Neural crest cell (in vitro differentiated cells): ENCODE measurements at places on chromosomes 12 and 14. TPM values are rescaled to one million over a fixed set of nuclear protein-coding genes. Genes with fewer than 3 reads are reported as not detected.

KRT74 gene
- not detected in 2 replicates for total RNA-seq

DNA sequence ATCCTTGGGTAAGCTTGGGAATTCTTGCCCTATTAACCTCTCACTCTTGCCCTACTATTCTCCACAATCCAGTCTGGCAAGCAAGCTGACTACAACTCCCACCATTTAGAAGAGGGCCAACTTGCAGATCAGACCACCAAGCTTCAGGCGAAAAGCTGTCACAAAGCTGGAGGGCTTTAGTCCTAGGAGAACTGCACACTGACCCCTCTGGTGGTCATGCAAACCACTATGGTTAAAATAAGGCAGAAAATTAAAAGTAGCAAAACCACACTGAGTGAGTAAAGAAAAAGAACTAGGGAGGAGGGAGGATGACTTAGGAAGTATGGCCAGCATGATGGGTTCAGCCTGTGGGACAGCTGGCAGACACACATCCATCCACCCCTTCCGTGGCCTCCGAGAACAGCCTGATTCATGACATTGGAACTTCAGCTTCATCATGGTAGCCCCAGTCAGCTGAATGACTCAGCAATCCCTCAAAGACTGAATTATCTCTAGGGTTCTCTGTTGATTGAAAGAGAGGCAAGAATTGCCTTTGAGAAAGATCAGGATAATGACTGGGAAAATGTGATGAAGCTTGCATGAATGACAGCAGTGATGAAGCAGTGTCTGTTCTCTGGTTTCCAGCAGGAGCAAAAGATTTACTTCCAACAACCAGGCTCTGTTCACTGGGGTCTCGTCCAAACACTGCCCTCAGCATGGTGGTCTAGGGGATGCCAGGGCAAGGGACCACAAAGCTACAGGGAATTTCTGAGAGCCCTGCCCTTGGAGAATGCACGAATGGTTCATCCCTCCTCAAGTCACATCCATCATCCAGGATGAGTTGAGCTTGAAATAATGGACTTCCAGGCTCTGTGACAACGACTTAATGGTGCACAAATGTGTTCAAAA is 24.4 kb downstream of the PITPNM2 start:
- DNase-seq = no peak

DNA sequence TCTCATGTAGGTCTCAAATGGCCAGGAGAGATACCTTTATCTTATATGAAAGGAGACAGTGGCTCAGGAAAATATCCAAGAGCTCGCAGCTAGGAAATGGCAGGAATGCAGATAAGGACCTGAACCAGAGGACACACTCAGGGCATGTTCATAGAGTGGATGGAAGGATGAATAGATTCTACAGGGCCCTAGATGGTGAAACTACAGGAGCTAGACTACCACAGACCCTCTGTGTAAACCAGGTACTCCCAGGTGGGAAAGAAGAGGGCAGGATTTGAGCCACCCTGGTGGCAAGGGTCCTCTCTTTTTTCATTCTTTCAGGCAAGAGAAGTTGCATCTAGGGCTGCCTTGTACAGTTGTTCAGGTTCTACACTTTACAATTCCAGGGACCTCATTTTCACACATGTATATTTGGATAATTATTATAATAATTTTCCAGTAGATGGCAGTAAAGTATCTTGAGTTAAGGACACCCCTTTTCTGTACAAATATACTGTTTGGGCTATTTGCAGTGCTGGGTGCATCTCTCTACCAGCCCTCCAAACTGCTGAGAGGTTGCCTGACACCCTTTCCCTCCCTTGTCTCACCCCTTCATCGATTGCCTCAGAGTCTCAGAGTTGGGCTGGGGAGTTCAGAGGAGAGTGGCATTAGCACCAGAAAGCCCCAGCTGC is 10.5 kb upstream of the ZDHHC22 start:
- no peak for DNase-seq

SERPINA4 gene
- total RNA-seq = not detected in 2 replicates

AHNAK2 gene
- 1.4 TPM in 2 replicates for total RNA-seq

- DNase-seq = no peak
These were observed 139.1 kb downstream of the ERC1 start for GRCh38 chr12:1130164-1130563.

- no peak for DNase-seq
These were observed 12.3 kb downstream of the LRP6 start for GRCh38 chr12:12254553-12254952.

PDZRN4 gene
- total RNA-seq = 1.8 and 2.5 TPM in 2 replicates

GLT8D2 gene
- 1.5 and 1.9 TPM in 2 replicates for total RNA-seq

- DNase-seq = no peak
These were observed 50.1 kb upstream of the BCL11B start for GRCh38 chr14:99321955-99322730.
